Activated naive CD8-positive, alpha-beta T cell treated with anti-CD3 and anti-CD28 coated beads, Interleukin-2, amount 50 U/mL, for 16 hours (primary cell): ENCODE measurements at places on chromosomes 3 and 15.

DNA sequence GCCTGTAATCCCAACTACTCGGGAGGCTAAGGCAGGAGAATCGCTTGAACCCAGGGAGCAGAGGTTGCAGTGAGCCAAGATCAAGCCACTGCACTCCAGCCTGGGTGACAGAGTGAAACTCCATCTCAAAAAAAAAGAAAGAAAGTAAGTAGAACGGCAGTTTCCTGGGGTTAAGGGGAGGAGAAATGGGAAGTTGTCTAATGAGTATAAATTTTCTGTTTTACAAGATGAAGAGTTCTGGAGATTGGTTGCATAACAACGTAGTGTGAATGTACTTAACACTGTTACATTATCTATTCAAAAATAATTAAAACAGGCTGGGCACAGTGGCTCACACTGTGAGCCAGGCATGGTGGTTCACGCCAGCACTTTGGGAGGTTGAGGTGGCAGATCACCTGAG is 45.4 kb downstream of the GRK7 start:
- DNase-seq, result no peak

DNA sequence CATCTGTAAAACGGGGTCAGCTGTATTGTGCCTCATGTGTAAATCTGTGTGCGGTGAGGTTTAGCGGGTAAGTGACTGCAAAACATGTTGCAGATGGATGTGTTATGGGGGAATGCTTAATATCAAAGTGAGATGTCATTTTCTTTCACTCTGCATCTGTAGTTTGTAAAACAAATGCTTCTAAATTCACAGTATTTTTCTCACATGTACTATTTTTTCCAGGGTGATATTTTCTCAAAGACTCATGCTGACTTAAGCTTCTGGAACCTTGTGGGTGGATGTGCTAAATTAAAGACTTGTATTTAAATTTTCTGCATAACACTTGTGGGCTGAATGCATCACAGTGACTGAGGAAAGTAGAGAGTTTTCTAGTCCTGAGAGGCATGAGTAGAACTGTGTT is 115.2 kb upstream of the TP63 start:
- DNase-seq, result no peak

- DNase-seq, result no peak
Measured at GRCh38 chr3:101878589-101878988, 29.3 kb downstream of the NFKBIZ start.

DNA sequence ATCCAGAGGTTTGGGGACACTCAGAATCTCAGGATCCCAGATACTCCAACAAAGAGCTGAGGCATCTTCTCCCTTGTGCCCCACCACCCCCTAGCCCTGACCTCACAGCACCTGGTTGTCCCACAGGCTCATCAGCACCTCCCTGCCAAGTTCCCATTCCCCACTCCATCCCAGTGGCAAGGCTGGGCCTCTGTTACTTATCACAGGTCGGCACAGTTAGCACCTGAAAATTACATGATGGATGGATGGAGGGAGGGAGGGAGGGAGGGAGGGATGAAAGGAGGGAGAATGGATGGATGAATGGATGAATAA is 12.8 kb downstream of the MYL3 start:
- DNase-seq, result no peak

DNA sequence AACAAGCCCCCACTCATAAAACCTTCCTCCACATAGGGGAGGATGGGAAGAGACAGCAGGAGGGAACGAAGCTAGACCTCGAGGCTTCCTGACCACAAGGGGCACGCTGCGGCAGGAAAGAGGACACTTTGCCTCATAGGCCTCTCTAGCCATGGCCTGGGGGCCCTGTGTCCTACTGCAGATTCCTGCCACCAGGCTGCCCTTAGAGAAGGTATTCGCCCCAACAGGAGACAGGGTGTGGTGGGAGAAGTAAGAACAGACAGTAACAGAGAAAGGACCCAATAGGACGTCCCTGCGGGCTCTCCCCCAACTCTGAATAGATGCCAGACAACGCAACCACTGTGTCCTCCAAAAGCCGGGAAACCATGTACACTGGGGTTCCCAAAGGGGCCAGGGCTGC is 36.8 kb downstream of the ADCY5 start:
- no peak for DNase-seq

DNA sequence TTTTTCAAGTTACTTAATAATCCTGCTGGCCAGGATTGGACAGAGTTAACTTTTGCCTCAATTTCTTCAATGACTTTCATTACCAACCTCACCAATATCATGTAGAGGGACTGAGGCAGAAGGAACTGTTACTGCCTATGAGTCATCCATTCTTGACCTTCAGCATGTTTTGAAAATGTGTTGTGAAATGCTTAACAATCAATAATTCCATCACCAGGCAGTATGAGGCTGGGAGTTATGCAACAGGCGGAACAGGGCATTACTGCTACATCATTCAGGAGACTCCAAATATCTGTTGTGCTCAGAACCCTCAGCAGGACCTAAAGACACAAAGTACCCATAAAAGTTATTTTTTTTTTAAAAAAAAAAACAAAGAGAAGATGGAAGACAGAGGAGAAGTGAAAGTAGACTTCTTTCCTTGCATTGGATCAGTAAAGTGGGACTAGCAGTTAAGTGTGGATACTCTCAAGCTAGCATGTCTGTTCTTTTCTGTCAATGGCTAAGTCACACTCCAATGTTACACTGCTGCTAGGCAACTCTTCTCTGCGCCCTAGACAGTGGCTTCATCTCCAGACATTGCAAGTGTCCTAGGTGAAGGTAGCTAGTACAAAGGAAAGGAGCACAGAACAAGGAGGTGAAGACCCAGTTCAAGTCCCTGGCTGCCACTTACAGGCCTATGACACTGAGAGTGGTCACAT is 184.9 kb upstream of the LPP start:
- no peak for DNase-seq

DNA sequence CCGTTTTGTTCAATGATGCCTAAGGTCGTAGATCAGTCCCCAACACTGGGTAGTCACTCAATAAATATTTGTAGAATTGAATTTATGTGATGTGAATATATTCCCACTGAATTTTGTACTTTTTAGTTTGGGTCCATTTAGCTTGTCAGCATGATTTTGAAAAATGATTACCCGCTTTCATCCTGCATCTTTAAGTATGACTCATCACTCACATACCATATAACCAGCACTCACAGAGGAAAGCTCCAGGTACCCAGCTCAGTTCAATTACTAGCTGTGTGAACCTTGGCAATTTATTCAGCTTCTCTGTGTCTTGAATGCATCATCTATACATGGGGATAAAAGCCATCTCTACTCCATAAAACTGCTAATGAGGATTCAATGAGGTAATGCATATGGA is 2.2 kb upstream of the MLF1 start:
- DNase-seq, result no peak

GRCh38 chr15:73700041-73700842 is 16.1 kb downstream of the CD276 start:
- peak; percentile 46 for DNase-seq

- DNase-seq, result no peak
Measured at GRCh38 chr3:186489507-186489906, 54.7 kb downstream of the CRYGS start.

- DNase-seq, result no peak
Measured at GRCh38 chr3:149596134-149596770, 61.6 kb downstream of the WWTR1 start.

DNA sequence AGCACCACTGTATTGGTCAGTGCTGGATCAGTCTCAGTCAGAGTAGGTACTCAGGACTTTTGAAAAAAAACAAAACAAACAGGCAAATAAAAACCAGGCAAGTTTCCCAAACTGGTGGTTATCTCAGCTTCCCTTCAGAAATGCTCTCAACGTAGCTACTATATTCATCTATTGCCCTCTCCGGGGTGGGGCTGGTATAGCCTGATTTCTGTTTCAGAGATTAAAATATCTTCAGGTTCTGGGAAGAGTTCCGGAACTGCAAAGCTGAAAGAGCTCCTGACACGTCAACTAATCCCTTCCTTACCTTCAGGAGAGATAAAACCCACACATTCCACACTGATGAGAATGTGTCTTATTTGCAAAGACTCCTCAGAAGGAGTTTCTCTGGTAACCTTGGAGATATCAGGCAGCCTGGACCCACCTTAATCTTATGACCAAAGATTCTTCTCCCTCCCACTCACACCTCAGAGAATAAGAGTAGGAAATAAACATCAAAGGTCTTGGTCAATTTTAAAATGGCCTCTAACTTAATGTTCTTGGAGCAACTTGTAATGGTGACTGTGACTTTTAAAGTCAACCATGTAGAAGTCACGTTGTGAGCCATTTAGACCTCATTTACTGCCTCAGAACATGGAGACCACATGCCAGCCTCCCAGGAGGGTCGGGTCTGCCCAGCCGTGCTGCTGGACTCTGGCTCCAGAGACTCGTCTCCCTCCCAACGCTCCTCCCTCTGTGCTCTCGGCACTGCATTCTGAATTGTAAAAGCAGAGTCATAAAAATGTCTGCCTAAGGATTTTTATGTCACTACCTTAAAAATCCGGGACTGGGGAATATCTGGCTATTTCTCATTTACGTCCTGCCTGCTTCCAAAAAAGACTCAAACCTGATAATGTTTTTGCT is 53.8 kb downstream of the CDCP1 start:
- no peak for DNase-seq

DNA sequence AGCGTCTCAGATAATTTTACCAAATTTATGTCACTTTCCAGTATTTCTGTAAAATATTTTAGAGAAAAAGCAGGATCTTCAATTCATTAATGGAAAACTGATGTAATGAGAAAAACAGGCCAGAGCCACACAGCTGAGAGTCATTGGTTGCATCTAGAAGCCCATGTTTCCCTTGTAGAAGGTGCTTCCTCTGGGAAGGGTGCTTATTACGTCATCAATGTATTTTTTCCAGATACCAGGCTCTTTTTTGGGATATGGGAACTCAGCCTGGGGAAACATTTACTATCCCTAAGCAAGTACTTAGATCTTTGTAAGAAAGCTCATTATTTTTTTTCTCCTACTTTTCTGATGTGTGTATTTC is 89.1 kb upstream of the PHLDB2 start:
- DNase-seq, result no peak

DNA sequence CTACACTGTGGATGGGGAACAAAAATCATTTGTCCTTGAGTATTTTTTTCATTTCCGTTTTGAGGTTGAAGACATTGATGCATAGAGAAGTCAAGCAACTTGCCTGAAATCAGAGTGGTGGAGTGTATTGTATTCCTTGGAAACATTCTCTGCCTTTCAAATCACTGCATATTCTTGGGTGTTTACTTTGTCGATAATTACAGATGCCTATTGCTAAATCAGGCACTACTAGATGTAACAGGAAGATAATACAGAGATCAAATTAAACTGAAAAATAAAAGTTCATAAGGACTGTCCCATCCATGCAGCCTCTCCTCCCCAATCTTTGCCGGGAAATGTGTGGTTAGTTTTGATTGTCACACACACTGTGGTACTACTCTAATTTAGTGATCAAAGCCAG is 37.4 kb upstream of the VEPH1 start:
- DNase-seq, result no peak

DNA sequence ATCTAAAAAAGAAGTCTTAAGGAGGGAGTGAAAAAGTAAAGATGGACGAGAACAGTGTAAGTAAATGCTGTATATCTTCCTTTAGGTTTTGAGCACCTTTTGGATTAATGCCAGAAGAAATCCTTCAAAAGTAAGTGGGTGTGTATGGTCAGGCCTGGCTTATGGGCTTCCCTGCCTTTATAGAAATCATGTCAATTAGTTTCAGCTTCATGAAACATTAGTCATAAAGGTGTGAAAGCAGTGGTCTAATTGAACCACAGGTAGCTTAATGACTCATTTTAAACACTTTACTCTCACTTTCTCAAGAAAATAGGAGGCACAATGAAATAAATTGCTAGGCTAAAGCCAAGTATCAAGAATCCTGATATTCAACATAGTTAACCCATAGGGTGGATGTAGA is 467.4 kb upstream of the DPPA4 start:
- no peak for DNase-seq

DNA sequence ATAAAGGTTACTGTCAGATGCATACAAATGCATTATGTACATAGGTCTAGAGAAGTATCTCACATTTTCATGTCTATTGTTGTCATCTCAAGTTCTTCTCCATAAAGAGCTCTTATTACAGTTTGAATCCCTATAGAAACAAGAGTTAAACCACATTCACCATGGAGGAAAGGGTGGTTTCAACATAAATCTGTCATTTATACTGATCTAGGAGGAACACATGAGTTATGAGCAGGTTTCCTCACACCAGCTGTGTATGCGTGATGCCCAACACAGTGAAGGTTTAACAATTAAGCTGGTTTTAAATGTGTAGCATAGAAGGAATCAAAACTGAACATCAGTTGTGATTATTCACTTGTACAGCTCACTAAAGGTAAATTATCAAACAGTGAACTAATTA is 251.7 kb downstream of the KCNMB2 start:
- no peak for DNase-seq

DNA sequence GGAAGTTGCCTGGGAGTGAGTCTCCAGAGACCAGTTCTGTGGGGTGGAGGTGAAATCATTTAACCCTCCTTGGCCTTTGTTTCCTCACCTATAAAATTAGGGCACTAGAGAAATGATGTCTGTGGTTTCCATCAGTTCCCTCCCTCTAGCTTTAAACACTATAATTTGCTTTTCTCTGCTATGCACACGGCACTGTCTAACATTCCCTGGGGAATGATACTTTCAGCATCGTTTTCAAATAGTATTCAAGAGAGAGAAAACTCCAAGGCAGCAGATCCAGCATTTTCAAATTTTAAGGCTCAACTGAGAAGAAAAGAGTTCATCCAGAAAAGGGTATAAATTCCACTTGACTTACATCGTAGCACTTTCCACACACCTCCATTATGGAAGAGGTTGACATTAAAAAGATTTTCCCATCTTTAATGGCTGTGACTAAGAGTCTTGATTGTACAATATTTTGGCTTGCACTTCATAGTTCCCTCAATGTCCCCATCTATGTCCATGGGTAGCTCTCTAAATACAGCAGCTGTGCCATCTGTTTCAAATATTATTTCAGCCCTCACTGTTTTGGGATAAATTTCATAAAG is 137.7 kb upstream of the ZPLD1 start:
- no peak for DNase-seq

DNA sequence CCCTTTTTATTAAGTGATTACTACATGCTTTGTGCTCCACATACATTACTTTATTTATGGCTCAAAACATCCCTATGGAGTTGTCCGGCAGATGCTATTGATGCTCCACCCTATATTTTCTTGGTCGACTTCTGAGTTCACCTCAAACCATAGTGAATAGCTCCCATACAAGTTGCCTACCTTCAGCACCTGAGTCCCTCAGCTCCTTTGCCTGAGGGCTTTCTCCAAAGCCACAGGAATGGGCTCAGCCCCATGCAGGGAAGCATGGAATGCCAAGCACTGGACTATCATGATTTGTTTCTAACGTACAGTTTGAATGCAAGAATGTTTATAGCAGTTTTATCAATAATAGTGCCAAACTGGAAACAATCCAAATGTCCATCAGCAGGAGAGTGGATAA is 124.8 kb upstream of the TNIK start:
- no peak for DNase-seq

- DNase-seq, result no peak
Measured at GRCh38 chr3:37074178-37074577, 80.9 kb downstream of the MLH1 start.

- no peak for DNase-seq
Measured at GRCh38 chr3:190497811-190498210, 16.1 kb upstream of the IL1RAP start.
